ENCODE measurements at places on chromosomes 16 and 17.

DNA sequence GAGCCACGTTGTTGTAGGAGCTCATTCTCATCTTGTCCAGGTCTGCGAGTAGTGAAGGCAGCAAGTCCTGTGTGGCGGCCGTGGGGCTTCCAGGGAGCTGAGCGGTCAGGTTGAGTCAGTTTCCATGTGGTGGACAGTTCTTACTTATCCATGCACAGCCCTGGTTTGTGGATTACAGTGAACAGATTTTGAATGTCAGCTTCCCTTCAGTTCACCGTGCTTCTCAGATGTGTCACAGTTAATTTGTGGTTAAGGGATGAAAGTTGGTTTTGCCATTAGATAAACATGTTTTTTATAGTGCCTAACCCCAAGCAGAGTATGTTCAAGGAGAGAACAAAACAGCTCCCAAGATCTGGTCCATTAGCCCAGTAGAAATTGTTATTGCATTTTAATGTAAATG is 103.1 kb downstream of the RPTOR start:
- DNase-seq: peak; percentile 13

- no peak for DNase-seq
Observed at GRCh38 chr17:60077672-60078519, 825 bp downstream of the HEATR6 start.

- no peak for DNase-seq
Observed at GRCh38 chr17:64120159-64120810, 9.7 kb downstream of the ERN1 start.

- DNase-seq: no peak
Observed at GRCh38 chr16:70695331-70696070, 9.6 kb upstream of the MTSS2 start.

DNA sequence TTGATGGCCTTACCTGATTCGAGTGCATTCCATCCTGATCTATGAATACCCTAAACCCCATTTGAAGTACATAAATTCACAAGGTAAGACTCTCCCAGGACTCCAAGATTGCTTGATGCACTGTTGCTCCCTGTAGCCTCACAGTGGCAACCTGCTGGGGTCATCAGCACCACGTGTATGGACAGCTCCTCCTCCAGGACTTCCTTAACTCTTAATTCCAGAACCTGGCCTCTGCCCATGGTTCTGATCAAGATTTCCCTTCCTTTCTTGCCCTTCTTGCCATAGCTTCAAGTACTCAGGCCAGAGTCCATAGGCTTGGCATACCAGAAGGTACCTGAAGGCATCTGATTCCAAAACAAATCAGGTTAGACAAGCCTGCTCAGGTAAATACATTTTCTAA is 34.0 kb upstream of the NLK start:
- DNase-seq: no peak

GRCh38 chr16:67679935-67680897 is 13.6 kb downstream of the C16orf86 start:
- DNase-seq: no peak

- no peak for DNase-seq
Observed at GRCh38 chr17:27293359-27293897, 486 bp upstream of the WSB1 start.

GRCh38 chr16:77116856-77117255 is 74.1 kb upstream of the MON1B start:
- DNase-seq: no peak

GRCh38 chr17:78315355-78316114 is 44.3 kb downstream of the SOCS3 start:
- DNase-seq: no peak

- peak; percentile 46 for DNase-seq
Observed at GRCh38 chr17:81481073-81481799, 31.4 kb downstream of the ACTG1 start.

GRCh38 chr17:50190603-50191358 is 10.7 kb downstream of the COL1A1 start:
- DNase-seq: no peak

- no peak for DNase-seq
Observed at GRCh38 chr16:12350945-12351344, 374.4 kb downstream of the SNX29 start.

DNA sequence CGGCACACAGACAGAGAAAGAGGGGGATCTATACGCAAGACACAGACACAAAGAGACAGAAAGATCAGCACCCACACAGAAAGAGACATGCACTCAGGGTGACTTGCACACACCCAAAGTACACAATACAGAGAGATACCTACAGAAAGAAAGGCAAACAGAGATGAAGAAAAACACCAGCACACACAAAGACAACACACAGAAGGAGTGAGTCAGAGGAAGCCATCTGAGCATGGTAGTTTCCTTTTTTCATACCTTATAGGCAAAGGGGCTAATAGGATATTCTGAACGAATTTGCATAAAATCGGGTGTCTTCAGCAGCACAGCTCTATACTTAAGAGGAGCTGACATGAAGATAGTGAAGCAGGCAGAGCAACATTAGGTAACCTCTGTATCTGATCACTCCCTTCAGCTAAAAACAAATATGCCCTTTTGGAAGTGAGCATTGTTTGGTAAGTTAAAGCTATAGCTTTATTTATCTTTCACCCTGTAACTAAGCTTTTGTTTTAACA is 198.6 kb downstream of the AATF start:
- DNase-seq: no peak

GRCh38 chr17:78397681-78398101 is 19.2 kb downstream of the PGS1 start:
- no peak for DNase-seq

Measured in DMS79 (cell line).